Substantia nigra (tissue), 51 donors: ENCODE measurements at places on chromosomes 16 and 17.

DNA sequence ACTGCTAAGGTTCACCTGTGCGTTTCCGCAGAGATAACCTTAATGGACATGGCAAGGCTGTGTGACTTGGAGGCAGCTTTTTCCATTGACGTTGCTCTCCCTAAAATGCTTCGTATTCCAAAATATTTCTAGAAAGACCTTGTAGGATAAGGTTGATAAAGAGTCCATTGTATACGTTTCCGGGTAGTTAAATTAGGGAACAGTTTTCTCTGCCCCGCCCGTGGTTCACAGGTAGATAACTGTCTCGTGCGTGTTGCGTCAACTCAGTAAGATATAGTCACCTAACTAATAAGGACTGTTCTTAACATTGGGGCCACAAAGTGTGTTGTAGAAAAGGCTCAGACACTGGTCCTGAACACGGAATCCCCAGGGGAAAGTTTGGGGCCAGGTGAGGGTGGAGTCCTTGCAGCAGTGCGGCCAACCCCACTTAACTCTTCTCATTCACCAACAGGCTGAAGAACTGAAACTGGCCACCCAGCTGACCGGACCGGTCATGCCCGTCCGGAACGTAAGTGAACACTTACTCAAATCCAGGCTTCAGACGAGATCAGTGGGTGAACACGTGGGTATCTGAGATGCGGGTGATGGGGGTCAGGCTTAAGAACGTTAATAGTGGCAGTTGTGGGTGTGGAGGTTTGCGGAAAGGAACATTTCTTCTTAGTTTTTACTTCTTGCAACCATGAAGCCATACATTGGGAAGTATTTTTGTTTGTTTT, 1.6 kb downstream of the RPL13 start:
- DNase-seq: no peak

GRCh38 chr17:5513628-5514027, 27.3 kb downstream of the MIS12 start:
- DNase-seq: no peak

DNA sequence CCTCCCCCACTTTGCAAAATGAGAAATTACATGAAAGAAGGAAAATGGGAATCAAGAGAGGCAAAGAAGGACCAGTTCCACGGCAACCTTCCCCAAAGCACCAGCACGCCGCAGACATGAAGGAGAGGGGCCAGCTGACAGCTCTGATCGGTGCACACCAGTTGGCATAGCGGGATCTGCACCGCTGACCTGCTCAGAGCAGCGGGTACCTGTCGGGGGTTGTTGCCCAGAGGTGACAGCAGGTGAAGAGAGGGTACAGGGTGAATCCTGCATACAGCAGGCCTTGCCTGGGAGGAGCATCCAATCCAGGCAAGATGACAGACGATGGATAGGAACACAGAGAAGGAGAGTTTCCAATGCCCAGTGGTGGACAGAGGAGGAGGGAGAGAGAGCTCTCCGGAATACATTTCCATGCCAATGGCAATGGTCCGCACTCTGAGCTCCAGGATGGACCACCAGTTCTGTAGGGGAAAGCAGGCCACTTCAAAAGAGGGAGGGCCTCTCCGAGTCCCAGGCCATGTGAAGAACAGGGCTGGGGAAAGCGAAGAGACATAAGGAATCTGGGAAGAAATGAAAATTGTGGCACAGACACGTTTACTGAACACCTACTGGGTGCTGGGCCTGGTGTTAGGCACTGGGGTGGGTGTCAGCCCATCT, 24.0 kb downstream of the CEP295NL start:
- DNase-seq: no peak

DNA sequence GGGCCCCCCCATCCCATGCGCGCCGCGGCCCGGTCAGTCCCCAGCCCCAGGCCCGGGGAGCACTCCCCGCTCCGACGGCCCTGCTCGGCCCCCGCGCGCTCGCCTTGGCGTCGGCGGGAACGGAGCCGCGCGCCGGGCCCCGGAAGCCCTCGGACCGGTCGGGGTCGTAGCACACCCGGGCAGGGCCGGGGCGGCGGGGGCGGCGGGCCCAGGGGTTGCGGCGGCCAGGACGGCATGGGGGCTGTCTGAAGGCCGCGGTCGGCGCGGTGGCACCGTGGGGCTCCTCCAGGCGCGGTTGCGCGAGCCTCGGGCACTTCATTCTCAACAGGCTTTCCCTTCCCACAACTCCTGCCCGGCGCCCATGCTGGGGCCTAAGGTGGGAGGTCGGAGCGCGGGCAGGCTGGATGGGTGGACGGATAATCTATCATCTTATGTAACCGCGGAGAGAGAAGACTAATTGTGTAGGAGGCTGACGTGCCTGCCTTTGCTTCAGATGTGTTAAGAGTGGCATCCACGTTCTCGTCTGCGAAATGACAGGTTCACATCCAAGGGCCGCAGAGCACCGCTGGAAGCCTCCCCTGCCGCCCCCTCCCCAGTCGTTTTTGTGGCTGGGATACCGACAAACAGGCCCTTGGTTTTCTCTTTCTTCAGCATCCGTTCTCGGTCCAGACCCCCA, 708 bp downstream of the BAIAP2 start:
- no peak for DNase-seq

GRCh38 chr17:50240851-50241250, 33.4 kb upstream of the TMEM92 start:
- DNase-seq: no peak

DNA sequence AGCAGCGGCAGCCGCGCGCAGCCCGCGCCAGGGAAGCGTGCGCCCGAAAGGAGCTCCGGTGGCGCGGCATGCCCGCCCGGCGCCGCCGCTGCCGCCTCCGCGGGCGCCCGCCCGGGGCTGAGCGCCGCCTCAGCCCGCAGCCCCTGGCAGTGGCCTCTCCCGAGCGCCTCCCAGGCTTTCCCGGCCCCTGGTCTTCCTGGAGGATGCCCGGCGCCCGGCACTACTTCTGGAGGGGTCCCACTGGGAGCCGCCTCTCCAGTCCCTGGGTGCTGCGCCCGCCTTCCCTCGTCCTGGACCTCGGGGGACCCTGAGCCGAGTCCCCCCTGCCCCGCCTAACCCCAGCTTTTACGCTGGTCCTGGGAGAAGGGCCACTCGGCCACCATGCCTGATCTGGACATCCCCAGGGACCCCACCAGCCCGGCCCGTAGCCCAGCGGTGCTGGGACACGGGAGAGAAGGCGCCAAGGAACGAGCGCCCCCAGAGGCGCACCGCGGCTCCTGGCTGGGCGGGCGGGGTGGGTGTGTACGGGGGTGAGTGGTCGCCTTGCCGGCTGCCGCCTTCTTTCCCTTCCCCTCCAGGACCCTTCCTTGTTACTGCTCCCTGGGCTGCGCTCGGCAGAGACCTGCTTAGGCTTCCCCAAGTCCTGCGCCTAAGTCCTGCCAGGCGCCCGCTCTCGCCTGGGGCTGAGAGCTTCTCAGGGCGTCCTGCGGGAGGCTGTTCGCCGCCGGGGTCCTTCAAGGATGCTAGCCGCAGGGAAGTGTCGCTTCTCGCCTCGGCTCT, 704 bp downstream of the ASIC2 start:
- no peak for DNase-seq

- no peak for DNase-seq
Observed at GRCh38 chr17:48442819-48443218, 12.8 kb upstream of the SKAP1 start.

- DNase-seq: no peak
Observed at GRCh38 chr16:15822957-15823356, 33.9 kb downstream of the MYH11 start.

DNA sequence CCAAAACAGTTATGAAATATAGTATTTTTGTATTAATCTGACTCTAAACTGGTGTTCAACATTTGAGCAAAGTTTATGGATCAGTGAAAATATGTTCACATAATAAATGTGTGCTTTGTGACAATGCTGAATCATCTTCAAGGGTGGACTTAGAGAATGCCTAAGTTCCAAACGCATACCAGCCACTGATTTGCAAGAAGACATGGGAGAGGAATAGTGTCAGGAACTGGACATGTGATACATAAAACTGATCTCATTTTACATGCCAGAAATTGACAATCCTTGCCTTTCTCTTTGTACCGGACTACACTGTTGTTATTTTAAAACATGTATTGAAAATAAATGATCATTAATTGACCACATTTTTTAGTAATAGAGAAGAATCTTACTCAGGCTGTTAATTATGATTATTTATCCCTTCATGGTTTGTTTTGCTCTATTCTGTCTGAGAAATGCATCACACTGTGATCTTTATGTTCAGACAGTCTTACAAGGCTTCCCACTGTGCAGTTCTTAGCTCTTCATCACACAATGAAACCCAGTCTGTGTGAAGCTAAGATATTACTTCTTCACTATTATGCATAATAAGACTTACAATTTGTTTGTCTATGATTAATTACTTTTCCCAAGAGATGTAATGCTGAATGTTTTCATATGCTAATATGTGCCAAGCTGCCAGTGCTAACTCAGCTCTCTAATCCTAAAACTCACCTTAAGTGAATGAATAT, 1180.6 kb upstream of the CDH8 start:
- no peak for DNase-seq

- no peak for DNase-seq
Observed at GRCh38 chr17:43354371-43354770, 44.4 kb upstream of the ARL4D start.

DNA sequence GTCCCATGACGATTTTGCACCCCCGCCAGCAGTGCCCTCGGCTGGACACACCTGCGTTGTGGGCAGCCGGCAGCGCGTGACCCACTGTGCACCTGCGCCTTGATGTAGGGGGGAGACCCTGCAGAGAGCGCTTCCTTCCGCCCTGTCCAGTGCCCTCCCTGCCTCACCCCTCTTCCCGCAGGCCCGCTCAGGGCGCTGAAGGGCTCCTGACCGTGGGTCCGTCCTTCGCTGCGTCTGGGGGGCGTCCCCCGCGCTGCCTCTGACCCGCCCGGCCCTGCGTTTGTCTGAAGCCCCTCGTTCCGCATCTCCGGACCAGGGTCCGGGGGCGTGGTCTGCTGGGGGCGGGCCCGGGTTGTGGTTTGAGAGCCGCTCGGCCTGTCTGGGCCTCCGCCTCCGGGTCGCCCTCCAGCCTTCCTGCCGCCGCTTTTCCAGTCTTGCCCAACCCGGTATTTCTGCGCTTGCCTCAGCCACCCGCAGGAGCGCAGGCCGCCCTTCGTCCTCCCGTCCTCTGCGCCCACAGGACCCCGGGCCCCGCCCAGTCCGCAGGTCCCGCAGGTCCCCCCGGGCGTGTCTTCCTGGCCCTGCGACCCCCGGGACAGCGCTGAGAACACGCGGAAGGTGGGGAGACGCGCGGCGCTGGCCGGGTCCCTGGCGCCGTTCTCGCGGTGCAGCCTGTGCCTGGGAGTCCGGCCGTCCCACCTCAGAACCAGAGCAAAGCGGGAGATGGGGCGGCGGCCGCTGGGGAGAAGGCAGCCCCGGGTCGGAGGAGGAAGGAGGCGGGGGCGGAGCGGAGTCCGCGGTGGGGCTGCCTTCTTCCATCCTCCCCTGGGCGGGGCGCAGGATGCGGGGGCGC, 4.0 kb upstream of the IL17C start:
- DNase-seq: no peak

DNA sequence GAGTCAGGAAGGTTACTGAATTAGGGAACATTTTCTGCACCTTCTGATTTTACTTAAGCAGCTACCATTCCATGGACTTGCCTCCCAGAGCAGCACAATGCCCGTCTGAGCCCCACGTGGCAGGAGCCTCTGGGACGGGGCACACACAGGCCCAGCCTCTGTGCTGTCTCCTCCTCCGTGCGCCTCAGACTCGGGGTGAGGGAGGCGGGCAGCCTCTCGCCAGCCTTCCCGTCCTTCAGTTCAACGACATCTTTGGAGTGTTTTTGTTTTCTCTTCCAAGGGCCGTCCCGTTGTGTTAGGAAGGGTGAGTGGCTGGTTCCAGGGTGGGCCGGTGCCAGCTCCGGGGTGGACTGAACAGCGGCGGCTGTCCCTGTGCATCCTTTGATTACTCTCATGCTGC, 31.8 kb downstream of the NDEL1 start:
- DNase-seq: peak; percentile 26

DNA sequence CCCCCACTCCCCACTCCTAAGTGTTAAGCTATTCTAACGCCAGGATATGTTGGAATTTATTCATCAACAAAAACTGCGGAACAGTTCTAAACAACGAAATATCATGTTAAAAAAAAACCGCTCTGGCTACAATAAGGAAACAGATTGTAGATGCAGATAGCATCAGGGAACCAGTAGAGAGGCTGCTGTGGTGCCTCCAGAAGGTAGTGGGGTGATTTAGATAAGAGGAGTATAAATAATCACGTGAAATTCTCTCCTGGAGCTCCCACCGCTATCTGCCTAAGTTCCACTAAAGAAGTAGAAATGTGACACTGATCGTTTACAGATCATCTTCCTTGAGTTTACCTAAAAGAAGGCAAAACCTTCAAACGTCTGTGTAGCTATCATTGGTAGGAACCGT, 8.0 kb downstream of the AHSP start:
- DNase-seq: no peak

DNA sequence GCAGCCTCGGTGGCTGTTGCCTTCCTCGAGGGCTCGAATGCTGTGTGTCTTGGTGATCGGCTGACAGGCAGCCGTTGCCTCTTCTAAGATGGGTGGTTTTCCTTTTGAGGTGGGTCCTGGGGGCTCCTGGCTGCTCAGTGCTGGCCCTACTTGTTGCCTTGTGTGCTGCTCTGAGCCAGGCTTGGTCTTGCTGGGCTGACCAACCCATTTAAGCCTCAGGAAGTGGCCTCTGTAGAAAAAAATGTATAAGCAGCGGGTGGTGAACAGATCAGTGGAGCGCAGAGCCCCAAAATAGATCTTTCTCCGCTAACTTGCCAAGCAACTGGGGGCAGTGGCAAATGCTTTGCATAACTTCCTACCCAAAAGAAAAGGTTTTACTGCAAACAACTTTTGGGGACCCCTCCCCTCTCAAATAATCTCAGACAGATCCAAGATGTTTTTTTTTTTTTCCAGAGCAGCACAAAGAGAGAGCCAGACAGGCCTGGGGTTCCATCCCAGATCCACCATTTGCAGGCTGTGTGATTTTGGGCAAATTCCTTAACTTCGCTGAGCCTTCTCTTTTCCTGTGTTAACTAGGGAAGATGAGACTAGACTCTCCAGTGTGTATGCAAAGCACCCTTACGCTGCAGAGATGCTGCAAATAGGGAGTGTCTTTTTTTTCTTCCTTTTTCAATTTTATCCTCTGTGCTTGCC, 42.5 kb downstream of the PLCG2 start:
- DNase-seq: no peak

- DNase-seq: no peak
Observed at GRCh38 chr17:83075270-83075880, 4.0 kb upstream of the METRNL start.

DNA sequence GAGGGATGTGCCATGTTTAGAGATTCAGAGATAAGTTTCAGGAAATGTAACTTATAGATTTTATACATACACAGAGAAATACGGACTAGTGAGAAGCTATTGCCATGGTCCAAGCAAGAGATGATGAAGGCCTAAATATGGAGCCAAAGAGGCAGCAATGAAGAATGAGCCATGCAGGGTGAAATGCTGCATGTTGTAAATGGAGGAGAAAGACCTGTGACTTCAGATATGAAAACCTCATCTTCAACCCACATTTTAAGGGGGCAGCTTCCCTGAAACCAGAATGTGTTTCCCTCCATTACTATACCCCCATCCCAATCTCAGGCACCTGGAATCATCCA, 2.9 kb downstream of the CCL2 start:
- no peak for DNase-seq

GRCh38 chr16:81997738-81998137, 13.5 kb downstream of the SDR42E1 start:
- DNase-seq: no peak

- DNase-seq: no peak
Observed at GRCh38 chr17:30251931-30252330, 16.4 kb upstream of the SLC6A4 start.
